Activated CD4-positive, CD25-positive, alpha-beta regulatory T cell (primary cell): ENCODE measurements at places on chromosomes 16 and 17.

DNA sequence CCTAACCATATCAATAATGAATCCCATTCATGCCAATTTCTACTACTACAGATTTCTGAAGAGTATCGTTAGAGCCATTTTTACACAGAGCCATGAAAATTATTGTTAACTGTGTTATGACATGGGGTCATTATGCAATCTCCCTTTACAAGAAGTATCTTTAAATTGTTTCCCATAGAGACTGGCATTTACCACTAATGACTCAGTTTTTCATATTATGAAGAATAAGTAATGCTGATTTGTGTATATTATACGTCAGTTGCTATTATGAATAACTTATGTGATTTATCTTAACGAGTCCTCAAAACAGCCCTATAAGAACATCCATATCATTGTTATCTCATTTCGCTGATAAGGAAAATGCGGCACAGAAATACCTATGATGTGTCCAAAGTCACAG lies 173.8 kb downstream of the KCNJ2 start:
- DNase-seq = no peak

- DNase-seq = no peak
Observed at GRCh38 chr17:63609816-63610573, 9.3 kb downstream of the TACO1 start.

- no peak for DNase-seq
Observed at GRCh38 chr17:15966879-15967248, 21.9 kb downstream of the ADORA2B start.

- no peak for DNase-seq
Observed at GRCh38 chr17:37847811-37848331, 76.3 kb upstream of the TBC1D3K start.

DNA sequence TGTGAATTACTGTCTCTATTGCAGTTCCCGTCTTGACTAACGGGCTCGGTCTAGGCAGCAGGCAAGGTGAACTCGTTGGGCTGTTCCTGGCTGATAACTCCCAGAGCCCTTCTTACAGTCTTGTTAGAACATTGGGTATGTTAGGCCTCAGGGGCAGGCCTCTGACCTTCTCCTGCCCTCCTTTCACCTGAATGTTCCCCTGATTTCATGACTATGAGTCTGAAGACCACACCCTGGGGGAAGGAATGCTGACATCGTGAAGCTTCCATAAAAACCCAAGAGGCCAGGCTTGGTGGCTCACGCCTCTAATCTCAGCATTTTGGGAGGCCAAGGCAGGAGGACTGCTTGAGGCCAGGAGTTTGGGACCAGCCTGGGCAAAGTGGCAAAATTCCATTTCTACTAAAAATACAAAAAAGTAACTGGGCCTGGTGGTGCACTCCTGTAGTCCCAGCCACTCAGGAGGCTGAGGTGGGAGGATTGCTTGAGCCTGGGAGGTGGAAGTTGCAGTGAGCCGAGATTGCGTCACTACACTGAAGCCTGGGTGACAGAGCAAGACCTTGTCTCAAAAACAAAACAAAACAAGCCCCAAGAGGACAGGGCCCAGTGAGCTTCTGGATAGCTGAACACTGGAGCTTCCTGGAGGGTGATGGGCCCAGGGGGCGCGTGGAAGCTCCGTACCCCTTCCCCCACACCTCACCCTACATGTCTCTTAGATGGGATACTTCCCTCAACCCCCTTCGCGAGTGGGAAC lies 47.8 kb upstream of the FBXO47 start:
- no peak for DNase-seq

DNA sequence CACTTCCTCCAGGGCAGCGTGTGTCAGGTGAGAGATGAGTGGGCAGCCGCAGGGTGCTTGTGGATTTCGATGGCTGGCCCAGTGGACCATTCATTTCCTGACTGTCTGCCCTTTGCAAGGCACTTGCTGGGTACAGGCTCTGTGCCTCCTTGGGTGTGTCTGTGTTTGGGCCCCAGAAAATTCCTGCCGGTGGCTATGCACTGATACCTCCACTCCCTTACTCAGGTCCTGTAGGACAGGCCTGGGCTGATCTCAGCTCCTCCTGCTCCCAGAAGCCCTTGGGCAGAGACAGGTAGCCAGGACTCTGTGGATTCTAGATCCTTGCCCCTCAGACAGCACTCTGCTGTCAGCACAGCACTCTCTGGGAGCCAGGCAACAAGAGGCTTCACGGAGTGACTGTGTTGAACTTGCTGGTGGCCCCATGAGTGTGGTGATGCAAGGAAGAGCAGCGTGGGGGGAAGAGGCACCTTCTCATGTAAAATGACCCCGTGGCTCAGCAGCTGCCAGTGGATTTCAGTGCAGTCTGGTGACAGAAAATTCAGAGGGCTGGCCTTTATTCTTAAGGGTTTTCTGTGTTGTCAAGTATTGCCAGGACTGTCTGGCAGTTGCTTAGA lies 29.0 kb downstream of the PGS1 start:
- DNase-seq = no peak

DNA sequence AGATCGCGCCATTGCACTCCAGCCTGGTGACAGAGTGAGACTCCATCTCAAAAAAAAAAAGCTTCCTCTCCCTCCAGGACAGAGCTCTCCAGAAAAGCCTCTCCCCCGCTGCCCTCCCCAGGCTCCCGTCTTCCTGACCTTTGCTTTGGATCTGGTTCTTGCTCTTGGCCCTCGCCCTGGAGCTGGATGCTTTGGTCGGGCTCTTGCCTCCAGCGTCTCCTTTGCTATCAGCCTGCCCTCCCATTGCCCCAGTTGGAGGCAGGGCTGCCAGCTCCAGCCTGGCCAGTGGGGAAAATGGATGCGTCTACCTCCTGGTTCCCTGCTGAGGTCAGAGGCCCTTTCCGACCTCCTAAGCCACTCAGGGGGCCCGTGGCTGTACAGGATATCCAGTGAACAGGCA lies 35.9 kb downstream of the TRARG1 start:
- DNase-seq = no peak
